Hematopoietic multipotent progenitor cell treated with erythropoietin and hydrocortisone succinate and interleukin-3 and kit ligand, for 4 days (in vitro differentiated cells): ENCODE measurements at places on chromosomes 13 and 19.
A peak's percentile ranks its signal among the peaks of the same experiment; 100 is the strongest.

DNA sequence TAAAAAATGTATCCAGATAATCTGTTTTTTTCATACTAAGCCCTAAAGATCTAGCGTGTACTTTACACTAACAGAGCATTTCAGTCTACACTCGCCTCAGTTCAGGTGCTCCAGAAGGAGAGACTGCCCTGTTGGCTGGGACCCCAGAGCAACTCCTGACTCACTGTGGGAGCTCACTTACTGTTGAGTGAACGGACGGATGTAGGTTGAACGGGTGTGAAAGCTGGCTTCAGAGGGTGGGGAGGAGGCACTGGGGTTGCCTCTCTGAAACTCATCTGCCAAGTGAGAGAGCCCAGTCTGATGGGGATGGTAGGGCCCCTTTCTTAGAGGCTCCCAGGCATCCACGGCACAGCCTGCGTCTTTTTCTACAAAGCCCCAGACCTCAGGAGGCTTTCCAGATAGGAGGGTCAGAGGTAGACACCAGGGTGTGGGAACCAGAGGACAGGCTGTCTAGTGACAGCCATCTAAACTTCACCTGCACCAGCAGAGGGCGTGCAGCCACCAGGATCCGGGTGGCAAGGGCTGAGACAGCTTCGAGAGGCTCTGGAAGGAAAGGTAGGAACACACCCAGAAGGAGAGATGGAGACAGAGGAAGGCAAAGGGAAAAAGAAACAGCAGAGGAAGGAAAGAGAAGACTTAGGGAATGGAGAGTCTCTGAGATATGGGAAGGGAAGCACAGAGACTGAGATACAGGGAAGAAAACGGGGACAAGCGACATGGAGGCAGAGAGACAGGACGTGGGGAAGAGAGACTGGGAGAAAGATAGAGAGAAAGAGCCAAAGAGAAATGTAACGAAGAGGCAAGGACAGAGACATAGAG, 3.7 kb downstream of the KASH5 start:
- peak; percentile 88 for DNase-seq

- DNase-seq: no peak
Measured at GRCh38 chr13:99344610-99345208, 37.5 kb upstream of the GPR183 start.

DNA sequence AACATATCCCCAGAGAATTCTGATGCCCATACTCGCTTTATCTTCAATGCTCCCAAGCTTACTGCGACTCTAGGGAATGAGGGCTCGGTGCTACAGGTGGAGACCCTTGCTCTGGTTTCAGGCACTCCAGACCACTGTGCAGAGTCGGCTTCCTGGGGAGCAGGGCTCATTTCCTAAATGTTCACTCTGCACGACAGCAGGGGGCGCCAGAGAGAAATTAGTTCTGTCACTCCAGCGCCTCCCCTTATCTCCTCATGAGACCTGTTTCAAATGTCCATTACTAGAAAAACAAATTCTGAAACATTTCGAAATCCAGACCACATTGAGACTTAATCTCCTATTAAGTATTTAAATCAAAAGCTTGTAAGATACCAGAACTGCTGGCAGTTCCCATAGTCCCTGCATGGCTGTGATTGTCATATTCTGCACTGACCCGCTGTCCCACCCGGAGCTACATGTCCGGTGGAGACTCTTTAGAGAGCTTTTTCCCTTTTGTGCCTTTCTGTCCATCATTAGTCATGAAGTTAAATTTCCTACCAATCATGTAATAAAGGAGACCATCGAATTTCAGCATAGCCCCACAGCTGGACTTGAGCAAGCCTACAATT, 22.4 kb downstream of the EPSTI1 start:
- peak; percentile 94 for DNase-seq

GRCh38 chr13:95536632-95537241, 15.8 kb upstream of the CLDN10 start:
- peak; percentile 81 for DNase-seq

DNA sequence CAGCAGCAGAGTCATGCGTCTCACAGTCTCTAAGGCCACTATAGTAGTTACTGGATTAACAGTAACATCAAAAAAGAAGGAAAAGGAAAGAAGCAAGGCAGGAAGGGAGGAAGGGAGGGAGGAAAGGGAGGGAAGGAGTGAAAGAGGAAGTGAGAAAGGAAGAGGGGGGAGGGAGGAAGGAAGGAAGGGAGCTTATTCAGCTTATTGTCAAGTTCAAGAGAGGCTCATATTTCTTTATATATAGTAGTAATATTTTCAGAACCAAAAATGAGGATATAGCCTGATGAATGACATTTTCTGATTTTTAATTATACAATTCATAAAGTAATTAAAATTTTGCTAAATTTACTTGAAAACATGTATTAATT, 17.7 kb upstream of the RUBCNL start:
- no peak for DNase-seq

DNA sequence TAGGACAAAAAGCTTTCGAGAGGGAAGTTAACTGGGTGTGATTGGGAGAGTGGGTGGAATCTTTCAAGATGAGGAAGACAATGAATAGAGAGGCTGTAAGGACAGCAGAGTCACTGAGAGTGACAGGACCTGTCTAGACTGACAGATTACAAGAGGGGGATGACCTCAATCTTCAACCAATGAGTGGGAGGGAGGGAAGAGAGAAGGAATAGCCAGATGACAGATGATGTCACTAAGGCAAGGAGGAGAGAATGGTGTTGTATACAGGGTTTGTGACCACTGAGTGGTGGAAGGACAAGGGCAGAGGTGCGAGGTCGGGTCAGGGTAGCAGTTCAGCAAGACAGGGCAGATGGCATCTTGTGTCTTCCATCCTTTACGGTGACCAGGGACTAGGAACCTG, 5.8 kb upstream of the ILF3 start:
- DNase-seq: no peak

GRCh38 chr13:23741879-23742510, 147.2 kb downstream of the MIPEP start:
- peak; percentile 48 for DNase-seq

GRCh38 chr19:7806234-7806633, 23.8 kb upstream of the EVI5L start:
- DNase-seq: no peak

DNA sequence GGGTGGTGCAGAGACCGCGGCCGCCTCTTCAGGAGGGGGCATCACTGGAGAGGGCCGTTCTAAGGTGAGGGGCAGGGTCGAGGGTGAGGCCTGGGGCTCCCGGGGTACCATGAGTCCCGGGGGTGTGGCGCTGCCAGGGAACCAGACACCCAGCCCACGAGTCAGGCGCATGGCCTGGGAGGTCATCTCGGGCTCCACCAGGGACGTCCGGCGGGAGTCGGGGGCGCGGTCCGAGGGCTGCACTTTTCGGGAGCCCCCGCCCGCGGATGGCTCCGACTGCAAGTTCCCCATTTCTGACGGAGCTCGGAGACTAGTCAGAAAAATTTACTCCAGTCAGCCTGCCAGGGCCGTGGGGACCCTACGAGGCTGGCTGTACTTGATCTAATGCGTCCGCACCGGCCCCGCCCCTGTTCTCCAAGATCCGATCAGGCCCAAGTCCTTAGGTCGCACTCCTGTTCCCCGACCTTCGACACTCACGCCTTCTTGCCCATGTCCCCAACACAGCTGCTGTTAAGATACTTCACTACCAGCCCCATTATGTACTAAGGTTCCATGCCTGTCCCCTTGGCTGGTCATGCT, 774 bp downstream of the GGN start:
- DNase-seq: peak; percentile 62

- DNase-seq: no peak
Measured at GRCh38 chr13:105406551-105406950, 1128.9 kb downstream of the EFNB2 start.

DNA sequence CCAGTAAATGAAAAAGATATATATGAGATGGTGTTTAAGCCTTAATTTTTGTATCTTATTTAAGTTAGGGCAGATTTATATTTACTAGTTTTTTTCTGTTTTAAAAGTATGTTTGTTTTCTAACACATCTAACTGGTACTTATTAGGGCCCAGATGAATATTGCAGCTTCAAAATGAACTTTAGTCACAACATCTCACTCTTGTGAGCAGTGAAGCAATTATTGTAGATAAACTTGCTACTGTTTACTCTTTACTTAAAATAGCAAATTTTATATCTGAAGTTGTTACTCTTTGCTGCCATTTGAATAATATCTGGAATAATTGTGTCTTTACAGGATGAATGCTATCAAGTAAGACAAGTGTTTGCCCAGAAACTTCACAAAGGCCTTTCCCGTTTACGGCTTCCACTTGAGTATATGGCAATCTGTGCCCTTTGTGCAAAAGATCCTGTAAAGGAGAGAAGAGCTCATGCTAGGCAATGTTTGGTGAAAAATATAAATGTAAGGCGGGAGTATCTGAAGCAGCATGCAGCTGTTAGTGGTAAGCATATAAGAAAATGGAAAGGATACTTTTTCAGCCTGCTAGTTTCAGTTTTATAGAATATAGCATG, 166.8 kb downstream of the PDS5B start:
- no peak for DNase-seq

- DNase-seq: no peak
Measured at GRCh38 chr19:33781996-33782395, 14.7 kb upstream of the KCTD15 start.

DNA sequence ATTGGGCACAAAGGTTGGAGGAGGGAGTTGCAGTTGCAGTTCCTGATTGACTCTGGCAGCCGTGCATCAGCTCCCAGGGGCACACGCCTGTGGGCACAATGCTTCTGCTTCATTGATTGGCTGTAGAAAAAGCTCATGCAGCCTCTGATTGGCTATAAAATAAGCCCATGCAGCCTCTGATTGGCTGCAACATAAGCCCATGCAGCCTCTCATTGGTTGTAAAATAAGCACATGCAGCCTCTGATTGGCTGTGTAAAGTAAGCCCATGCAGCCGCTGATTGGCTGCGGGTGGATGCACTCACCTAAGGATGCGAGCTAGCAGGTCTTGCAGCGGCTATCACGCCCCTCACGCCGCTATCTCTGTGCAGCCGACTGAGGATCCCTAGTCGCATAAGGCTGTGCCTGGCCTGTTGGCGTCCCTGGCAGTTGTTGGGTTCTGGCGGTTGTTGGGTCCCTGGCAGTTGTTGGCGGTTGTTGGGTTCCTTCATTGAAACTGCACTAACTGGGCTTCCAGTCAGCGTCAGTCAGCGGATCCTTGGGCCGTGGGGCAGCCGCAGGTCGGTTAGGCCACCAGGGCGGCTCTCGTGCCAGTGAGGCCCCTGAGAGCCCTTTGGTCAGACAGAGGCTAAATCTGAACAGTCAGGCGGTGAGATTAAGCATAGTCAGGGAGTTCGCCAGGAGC, at the start of gene SIGLECL1:
SIGLECL1 (plus strand) TSS at position 295 of the 682 bp plus-strand sequence. CDS start 12,993 bp downstream, outside the sequence.
- DNase-seq: no peak

DNA sequence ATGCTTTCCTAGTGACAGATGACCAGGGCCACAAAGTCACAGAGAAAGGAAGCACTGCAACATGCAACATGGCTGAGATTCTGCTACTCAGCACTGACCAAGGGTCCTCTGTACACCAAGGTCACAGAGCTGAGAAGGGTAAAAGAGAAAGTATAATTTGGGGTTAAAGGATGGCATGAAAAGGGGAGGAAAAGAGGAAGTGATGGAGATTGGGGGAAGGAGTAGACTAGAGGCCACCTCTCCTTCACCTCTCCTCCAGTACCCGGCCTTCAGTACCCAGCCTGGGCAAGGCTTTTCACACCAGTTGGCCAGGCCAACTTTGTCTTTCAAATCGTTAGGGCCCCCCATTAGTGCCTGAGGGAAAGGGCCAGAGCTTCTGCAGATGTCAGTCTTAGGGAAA, 6.3 kb upstream of the RPS19 start:
- no peak for DNase-seq

DNA sequence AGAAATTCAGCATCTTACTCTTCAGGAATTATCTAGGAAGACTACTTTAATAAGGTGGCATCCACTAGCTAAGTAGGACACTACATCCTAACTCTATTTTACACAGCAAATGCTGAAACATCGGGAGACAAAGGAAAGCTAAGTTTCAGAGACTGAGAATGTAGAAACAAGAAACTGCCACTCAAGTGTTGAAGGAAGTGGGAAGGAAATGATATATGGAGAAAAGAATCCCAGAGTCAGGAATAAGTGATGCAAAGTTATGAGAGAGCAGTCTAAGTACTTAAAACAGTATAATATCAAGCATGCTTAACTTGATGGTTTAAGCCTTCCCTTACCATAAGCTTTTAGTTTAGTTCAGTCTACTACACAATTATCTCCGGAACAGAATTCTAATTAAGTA, 52.4 kb downstream of the RBM26 start:
- DNase-seq: no peak

DNA sequence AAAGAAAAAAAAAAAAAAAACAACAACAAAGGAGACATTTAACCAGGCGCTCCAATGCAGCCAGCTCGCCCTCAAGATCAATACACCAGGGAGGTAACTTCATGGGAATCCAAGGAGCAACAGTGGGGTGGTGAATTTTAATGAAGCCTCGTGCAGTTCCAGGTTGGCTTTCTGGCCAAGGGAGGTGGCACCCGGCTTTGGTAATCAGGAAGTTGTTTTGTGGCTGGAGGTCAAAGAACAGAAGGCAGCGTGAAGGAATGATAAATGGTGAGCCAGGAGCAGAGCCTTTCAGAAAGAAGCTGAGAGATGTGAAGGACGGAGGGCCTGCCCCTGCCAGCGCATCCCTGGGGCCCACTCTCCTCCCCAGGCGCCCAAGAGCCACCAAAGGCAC, 188.2 kb upstream of the TSC22D1 start:
- peak; percentile 61 for DNase-seq

GRCh38 chr19:42487032-42487797, 41.1 kb downstream of the CEACAM1 start:
- peak; percentile 58 for DNase-seq

GRCh38 chr19:32558607-32559228, 22.3 kb upstream of the PDCD5 start:
- no peak for DNase-seq

DNA sequence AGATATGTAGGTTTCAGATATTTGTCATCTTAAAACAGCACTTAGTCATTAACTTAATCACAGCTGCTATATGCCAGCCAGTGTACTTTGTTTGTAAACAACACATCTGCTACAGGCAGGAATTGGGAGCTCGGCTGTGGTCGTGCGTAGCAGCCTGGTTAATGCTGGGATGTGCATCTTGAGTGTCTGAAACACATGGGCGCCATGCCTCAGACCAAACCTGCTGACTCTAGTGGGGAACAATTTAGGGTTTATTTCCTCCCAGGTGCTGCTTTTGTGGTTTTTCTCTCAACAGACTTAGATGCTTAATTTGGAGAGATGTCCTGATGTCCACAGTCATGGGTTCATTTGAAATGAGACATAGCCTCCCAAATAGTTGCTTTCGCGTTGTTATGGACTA, 238.5 kb upstream of the TMTC4 start:
- DNase-seq: no peak

GRCh38 chr19:4102339-4103079, 21.4 kb downstream of the MAP2K2 start:
- peak; percentile 37 for DNase-seq

DNA sequence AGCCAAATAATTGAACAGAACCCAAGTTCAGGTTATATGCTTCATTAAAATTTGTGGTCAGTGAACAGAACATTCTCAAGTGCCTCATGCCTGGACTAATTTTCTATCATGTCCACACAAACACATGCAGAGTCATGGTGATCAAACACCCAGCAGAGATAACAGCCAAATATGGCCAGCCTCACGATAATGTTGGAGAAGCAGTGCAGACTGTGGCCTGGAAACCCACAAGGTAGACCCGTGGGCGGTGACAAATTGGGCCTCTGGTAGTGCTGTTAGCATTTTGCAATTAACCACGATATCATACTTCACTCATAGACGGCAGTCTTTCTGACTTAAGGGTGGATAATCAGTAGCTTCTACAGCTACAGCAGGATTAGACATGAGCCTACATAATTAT, 35.0 kb upstream of the VWA8 start:
- peak; percentile 98 for DNase-seq
